COR-L47 (cell line): ENCODE measurements at places on chromosomes 1 and 21.
A peak's percentile ranks its signal among the peaks of the same experiment; 100 is the strongest.

- DNase-seq, result no peak
These were observed 339.8 kb downstream of the PRDM2 start for GRCh38 chr1:14039582-14040430.

GRCh38 chr1:50423670-50424000 is 392 bp upstream of the DMRTA2 start:
- DNase-seq, result no peak

- DNase-seq, result peak; percentile 14
These were observed 185.8 kb downstream of the MRPL39 start for GRCh38 chr21:25421321-25422028.

DNA sequence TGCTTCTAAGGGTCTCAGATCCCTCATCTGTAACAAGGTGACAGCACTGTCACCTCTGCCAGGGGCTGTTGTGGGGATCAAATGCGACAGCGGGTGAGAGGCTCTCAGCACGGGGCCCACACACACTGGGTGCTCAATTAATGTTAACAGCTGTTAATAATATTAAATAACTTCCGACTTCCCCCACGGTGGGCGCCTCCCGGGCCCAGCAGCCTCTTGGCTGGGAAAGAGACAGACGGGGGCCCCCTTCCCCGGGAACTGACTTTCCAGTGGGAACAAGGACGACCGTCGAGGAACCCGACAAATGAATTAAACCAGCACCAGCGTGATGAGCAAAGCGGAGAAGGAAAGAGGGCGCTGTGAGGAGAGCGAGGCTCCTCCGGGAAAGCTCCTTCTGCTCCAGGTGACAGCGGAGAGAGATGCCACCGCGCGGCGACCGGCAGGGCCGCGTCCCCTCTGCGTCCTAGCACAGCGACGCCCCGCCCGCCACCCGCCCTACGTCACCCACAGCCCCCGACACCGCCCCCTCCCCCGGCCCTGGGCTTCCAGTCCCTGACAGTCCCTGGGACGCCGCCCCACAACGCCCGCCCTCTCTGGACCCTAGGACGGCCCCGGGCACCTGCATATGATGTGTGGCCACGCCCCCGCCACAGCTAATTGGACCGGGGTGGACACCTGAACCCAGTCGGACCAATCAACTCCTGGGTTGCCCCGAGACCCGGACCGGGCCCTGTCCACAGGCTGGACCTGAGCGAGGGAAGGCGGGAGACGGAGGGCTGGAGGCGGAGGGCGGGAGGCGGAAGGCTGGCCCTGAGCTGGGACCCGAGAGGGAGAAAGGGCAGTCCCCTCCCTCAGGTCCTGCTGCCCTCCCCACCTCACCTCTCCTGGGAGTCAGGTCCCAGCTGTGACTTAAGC is 38.2 kb downstream of the MATN1 start:
- peak; percentile 54 for DNase-seq

GRCh38 chr1:242428399-242429190 is 95.9 kb downstream of the PLD5 start:
- peak; percentile 26 for DNase-seq

DNA sequence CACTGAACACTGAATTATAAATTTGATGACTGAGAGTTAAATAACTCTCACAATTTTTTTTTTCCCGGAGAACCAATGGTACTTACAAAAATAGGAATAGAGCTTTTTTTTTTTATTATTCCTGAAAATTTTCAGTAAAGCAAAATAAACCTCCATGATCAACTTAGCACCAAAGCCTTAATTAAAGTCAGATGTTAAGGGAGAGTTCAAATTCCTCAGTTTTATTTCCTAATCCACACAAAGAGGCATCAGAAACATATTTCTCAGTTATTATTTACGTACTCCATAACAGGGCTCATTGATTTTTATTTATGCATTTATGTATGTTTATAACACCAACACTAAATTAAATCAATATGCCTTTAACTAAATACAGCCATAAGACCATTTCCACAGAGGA is 55.5 kb downstream of the PLPPR5 start:
- DNase-seq, result no peak
